Activated CD4-positive, alpha-beta T cell treated with anti-CD3 and anti-CD28 coated beads, Interleukin-2, amount 10 ng/mL, durations not matched to agents 24 days and 14 days (primary cell): ENCODE measurements at places on chromosomes 2 and 18.

DNA sequence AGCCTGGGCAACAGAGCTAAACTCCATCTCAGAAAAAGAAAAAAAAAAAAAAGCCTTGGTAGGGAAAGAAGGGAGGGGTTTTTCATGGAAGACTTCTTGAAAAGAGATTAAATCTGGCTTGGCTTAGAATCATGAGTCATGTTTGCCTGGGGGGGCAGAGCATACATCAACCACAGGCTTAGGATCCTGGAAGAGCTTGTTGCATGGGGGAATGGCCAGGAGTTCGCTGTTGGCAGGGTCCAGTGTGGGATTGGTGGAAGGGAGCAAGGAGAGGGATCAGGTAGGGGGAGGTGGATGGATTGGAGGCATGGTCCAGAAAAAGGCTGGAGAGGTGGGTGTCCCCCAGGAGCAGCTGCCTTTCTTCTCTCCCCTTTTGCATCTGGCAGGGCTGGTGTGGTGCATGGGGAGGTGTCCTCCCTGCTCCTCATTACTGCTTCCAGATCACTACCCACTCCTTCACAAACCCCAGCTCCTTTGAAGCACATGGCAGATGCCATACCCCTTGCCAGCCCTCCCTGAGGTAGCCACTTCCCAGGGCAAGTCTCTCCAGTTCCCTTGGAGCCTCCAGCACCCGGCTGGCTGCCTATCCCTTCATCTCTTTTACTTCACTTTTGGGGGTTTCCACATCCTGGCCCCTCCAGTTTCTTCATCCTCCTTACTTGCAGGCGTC is 2.5 kb downstream of the ARMC9 start:
- peak overlapping the region; percentile 17 for H3K4me3 ChIP-seq
- peaks cover 13% of the 10 kb centered on the region for H3K4me1 ChIP-seq
- peaks cover 16% of the 10 kb centered on the region for H3K27me3 ChIP-seq

DNA sequence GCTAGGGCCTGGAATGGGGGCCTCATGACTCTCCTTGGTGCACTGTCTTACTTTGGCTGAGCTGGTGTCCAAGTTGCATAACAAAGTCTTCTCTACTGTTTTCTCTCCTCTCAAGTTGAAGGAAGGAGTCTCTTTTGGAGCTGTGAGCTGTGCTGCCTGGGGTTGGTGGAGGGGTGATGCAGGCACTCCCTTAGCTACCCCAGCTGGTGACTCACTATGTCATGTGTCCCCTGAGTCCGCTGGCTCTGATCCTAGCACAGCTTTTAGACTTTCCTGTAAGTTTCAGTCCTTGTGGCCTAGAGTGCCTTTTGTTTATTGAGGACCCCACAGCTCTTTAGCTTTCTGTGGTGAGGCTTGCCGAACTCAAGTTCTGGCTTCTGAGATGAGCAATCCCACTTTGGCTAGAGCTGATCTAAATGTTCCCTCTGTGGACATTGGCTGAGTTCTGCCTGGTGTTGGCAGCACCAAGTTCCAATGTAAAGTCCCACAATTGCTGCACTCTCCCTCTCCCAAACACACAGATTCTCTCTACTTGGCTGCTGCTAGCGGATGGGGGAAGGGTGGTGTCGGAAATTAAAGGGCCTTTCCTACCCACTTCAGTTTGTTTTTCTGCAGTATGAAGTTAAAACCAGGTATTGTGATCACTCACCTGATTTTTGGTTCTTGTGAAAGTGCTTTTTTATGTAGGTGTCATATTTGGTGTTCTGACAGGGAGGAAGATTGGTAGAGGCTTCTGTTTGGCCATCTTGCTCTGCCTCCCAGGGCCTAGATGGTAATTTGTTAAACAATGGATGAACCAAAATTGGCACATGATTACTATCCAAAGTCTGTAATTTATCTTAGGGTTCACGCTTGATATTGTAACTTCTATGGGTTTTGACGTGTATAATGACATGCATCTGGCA is 83.2 kb downstream of the COMMD1 start:
- H3K27ac ChIP-seq: no peak overlapping the region
- H3K4me3 ChIP-seq: no peak overlapping the region
- H3K4me1 ChIP-seq: no peaks in the 10 kb centered on the region

GRCh38 chr2:80396276-80396675 is 91.7 kb upstream of the LRRTM1 start:
- no peak for DNase-seq
- no peak overlapping the region for H3K27ac ChIP-seq
- H3K4me1 ChIP-seq: no peaks in the 10 kb centered on the region

DNA sequence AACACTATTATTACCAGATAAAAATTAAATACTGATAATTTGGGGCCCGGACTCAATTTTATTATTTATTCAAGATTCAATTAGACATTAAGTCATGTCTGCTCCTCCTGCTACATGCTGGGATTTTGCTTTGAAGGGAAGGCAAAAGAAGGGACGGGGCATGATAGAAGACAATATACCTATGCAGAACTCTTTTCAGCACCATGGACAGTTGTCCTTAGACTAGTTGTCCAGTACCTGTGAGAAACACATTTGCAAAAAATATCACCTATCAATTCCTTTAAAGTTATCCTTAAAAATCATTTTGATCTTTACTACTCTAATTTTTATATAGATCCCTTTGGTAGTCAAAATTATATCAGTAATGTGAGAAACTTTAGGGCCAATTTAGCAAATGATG is 100.2 kb upstream of the SULT1C3 start:
- H3K27me3 ChIP-seq: no peaks in the 10 kb centered on the region
- H3K27ac ChIP-seq: no peak overlapping the region

GRCh38 chr2:222866358-222866960 is 5.6 kb downstream of the ACSL3 start:
- no peak for DNase-seq
- H3K27me3 ChIP-seq: peaks cover 2% of the 10 kb centered on the region
- peaks cover 4% of the 10 kb centered on the region for H3K4me1 ChIP-seq

- no peak for DNase-seq
- no peaks in the 10 kb centered on the region for H3K36me3 ChIP-seq
- no peaks in the 10 kb centered on the region for H3K27me3 ChIP-seq
- H3K4me1 ChIP-seq: peaks cover 2% of the 10 kb centered on the region
These were observed 533.7 kb upstream of the TNP1 start for GRCh38 chr2:217393585-217394032.

DNA sequence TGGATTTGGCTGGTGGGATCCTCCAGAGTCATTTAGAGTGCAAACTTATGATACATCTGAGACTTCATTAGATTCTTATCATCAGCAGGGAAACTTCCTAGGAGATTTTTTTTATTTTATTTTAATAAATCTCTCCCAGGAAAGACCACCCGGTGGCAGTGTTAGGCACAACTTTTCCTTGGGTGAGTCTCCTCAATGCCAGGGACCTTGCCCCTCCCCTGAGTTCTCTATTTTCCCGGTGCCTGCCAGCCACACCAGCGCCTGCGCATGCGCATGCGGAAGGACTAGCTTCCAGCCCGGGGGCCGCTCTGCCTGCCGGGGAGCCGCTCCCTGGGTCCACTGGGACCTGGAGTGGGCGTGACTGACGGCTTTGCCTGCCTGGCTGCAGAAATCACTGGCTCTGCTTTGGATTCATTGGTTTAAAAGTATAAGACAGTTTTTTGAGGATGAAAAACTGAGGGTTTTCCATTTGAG is 86.6 kb downstream of the TMEM182 start:
- H3K36me3 ChIP-seq: no peaks in the 10 kb centered on the region
- no peaks in the 10 kb centered on the region for H3K4me1 ChIP-seq
- peaks cover 11% of the 10 kb centered on the region for H3K27me3 ChIP-seq

- no peak for DNase-seq
- H3K4me3 ChIP-seq: no peak overlapping the region
- H3K27me3 ChIP-seq: no peaks in the 10 kb centered on the region
- H3K27ac ChIP-seq: no peak overlapping the region
- no peaks in the 10 kb centered on the region for H3K36me3 ChIP-seq
These were observed 105.5 kb upstream of the RGPD4 start for GRCh38 chr2:107721178-107721577.

GRCh38 chr2:174587579-174587978 is 10.0 kb downstream of the WIPF1 start:
- peak; percentile 56 for DNase-seq
- H3K4me1 ChIP-seq: peaks cover 72% of the 10 kb centered on the region
- no peak overlapping the region for H3K4me3 ChIP-seq
- H3K36me3 ChIP-seq: peaks cover 61% of the 10 kb centered on the region

- no peak overlapping the region for H3K4me3 ChIP-seq
- H3K36me3 ChIP-seq: no peaks in the 10 kb centered on the region
- no peak for DNase-seq
- H3K27me3 ChIP-seq: peaks cover 4% of the 10 kb centered on the region
- peaks cover 4% of the 10 kb centered on the region for H3K4me1 ChIP-seq
These were observed 175.1 kb upstream of the PIEZO2 start for GRCh38 chr18:11324510-11324909.

DNA sequence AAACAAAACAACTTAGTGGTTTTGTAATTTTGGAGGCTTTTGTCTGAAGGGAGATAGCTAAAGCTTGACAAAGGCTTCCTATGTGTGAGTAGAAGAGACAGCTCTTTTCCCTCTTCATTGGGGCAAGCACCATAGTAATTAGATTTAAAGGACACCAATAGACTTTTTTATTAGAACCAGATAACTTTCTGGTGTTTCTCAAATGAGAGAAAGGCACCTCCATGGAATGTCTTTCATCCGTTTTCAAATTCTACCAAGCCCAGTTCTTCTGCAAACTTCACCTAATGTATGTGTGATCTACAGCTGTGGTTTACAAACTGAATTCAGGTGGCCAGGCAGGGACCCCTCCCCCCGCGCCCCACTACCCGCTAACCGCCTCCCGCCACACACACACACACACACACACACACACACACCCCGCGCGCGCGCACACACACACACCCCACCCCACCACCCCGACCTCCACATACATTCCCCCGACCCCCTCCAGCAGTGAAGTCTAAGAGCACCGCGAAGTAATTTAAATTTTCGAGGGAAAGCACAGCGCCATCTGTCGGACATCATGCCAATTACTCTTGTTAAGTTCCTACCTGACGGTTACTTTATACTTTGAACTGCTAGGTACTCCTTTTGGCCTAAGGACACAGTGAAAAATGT is 31.6 kb upstream of the PPP1R1C start:
- no peaks in the 10 kb centered on the region for H3K36me3 ChIP-seq
- no peak overlapping the region for H3K27ac ChIP-seq
- H3K4me1 ChIP-seq: peaks cover 19% of the 10 kb centered on the region
- H3K27me3 ChIP-seq: peaks cover 29% of the 10 kb centered on the region
- peak; percentile 88 for DNase-seq

DNA sequence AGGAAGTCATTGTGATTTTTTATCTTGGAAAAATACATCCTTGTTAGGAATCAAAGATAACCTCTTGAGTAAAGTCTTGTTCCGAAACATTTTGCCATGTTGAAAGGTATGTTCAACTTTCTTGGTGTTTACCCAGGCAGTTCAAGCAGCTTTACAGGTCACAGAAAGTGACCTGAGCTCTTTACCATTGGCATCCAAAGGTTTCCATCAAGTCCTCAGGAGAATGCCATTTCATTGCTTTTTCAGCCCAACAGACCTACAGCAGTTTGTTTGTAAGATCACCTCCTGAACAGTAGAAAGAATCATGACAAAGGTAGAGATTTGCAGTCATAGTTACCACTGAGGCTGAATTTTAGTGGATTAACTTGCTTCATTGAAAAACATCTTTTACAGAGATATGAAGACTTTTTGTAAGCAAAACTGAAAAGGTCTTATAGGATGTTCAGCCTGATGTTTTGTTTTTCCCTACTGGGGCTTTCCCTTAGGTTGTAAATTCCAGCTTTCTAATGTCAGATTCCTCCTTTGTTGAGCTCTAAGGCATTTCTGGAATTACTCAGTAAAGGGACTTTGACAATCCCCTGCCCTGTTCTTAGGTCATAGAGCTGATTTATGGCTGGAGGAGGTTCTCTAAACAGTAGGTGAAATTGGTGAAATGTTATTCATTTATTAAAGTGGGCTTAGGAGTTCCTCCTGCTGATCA is 236.8 kb upstream of the RBMS1 start:
- H3K36me3 ChIP-seq: no peaks in the 10 kb centered on the region
- no peak overlapping the region for H3K27ac ChIP-seq
- peaks cover 12% of the 10 kb centered on the region for H3K27me3 ChIP-seq
- H3K4me1 ChIP-seq: no peaks in the 10 kb centered on the region
- DNase-seq: no peak
- no peak overlapping the region for H3K4me3 ChIP-seq

DNA sequence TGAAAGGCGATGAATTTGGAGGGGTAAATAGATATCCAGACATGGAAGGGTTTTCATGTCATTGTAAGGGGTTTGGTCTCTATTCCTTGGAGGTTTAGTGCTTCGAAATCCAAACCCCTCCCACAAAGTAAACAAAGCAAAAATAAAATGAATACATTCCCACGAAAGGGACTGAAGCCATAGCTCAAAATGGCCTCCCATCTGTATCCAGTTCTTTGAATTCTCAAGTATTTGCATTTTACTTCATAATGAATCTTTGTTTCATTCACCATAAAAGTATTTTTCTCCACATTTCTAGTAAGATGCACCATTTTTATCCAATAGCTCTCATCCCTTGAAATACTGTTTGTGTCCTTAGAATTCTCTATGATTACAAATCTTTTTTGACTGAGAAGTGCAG is 103.2 kb upstream of the DTNA start:
- no peak overlapping the region for H3K27ac ChIP-seq
- H3K36me3 ChIP-seq: no peaks in the 10 kb centered on the region
- no peak for DNase-seq
- no peaks in the 10 kb centered on the region for H3K27me3 ChIP-seq

DNA sequence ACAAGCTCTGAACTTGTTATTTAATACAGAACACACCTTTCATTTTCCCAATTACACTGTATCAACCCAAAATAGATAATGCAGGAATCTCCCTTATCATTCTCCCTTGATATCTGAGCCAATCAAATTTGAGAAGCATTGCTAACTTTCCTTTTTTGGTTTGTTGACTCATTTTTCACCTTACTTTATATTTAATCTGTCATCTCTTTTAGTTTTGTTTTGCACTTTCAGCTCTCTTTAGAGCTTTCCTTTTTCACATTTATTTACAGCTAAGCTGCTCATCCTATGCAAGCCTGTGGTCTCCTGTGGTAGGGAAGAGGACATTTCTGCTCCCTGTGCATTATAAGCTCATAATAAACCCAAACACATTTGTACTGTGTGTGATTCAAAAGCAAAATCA is 50.1 kb downstream of the ITGAV start:
- no peak for DNase-seq
- peaks cover 6% of the 10 kb centered on the region for H3K36me3 ChIP-seq
- peaks cover 24% of the 10 kb centered on the region for H3K4me1 ChIP-seq
- no peaks in the 10 kb centered on the region for H3K27me3 ChIP-seq

GRCh38 chr2:81984969-81985637 is 1680.6 kb upstream of the LRRTM1 start:
- no peaks in the 10 kb centered on the region for H3K27me3 ChIP-seq
- DNase-seq: no peak
- H3K4me1 ChIP-seq: no peaks in the 10 kb centered on the region
- no peak overlapping the region for H3K4me3 ChIP-seq

GRCh38 chr2:232854082-232854481 is 16.0 kb upstream of the SNORC start:
- no peak overlapping the region for H3K4me3 ChIP-seq
- no peak for DNase-seq
- H3K36me3 ChIP-seq: peaks cover 52% of the 10 kb centered on the region
- H3K27ac ChIP-seq: no peak overlapping the region
- no peaks in the 10 kb centered on the region for H3K27me3 ChIP-seq
